ENCODE measurements at places on chromosomes 5 and 9.

- DNase-seq = no peak
Observed at GRCh38 chr5:91345461-91345860, 37.7 kb downstream of the ARRDC3 start.

- no peak for DNase-seq
Observed at GRCh38 chr5:6354848-6355247, 23.5 kb downstream of the MED10 start.

GRCh38 chr9:77582525-77582924 is 65.6 kb downstream of the GNA14 start:
- no peak for DNase-seq

- no peak for DNase-seq
Observed at GRCh38 chr9:5568868-5569267, 58.5 kb downstream of the PDCD1LG2 start.
